Stimulated activated CD8-positive, alpha-beta memory T cell treated with anti-CD3 and anti-CD28 coated beads, Interleukin-7, amount 100 ng/mL, for 48 hours (primary cell): ENCODE measurements at places on chromosomes 7 and 10.

DNA sequence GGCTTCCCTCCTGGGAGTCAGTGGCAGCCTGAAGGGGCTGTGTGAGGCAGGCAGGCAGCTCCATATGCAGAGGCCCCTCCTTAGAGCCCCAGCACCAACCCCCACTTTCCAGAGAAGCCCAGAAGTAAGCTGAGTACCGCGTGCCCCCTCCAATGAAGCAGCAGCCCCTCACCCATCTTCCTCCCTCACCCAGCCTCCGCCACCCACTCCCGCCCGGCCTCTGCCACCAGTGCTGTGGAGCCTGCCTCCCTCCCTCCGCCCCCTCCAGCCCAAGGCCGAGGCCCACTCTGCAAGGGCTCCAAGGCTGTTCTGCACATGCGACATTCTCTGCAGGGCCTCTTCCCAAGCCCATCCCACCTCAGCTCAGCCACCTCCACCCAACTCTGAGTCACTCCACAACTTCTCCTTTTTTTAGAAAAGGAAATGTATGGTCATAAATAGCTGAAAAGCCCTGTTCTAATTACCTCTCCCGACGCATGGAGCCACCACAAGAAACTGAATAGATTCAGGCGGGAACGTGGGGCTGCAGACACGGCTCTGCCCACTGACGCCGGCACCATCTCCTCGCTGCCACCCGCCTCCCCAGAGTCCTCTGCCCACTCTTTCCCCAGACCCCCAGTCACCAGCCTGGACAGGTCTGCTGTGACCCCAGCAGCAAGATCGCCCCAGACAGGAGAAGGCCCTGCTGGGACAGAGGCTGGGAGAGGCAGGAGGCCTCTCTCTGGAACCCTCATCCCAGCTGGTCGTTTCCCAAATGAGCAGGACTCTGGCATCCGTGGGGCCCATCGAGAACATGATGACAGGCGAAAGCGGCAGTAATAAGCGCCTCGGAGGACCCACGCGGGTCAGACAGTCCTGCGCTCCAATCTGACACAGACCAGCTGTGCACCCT lies 213.9 kb downstream of the MAD1L1 start:
- DNase-seq, result no peak

GRCh38 chr7:94658826-94659225 lies 2.9 kb upstream of the SGCE start:
- DNase-seq, result no peak

DNA sequence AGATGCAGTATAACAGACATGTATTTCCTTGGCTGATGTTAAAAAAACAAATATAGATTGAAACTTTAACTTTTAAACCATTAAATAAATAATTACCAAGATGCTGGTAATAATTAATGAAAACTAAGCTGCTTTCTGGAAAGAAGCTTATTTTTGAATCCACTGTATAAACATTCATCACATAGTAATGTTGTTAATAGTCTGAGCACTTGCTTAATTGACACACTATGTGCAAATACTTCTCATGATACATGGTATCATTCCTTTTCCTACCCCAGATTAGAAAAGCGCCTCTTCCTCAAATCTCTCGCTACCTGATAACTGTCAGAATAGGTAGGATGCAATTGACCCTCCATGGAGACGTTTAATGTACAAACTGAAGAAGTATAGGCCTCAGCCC lies 15.0 kb upstream of the COL28A1 start:
- DNase-seq, result no peak

DNA sequence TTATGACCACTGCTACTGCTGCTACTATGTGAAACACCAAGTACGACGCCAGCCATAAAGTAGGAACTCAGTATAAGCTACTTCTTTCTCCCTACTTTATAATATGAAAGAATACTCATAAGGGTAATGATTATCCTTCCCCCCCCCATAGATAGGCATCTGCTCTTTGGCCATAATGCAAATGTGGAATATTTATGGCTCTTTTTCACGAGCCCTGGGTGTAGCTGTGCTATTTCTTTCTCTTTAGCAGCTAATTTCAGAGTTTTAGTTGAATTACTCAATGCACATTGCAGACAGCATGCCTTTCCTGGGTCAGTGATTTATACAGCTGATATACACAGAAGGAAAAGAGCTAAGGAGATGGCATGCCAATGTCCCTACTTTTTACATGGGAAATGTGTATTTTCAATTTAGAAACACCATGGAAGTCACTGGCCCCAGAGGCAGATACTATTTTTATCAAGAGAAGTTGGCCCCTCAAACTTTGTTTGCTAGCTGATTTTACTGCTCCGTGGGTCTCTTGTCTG lies 234.1 kb upstream of the KIAA1217 start:
- no peak for DNase-seq

DNA sequence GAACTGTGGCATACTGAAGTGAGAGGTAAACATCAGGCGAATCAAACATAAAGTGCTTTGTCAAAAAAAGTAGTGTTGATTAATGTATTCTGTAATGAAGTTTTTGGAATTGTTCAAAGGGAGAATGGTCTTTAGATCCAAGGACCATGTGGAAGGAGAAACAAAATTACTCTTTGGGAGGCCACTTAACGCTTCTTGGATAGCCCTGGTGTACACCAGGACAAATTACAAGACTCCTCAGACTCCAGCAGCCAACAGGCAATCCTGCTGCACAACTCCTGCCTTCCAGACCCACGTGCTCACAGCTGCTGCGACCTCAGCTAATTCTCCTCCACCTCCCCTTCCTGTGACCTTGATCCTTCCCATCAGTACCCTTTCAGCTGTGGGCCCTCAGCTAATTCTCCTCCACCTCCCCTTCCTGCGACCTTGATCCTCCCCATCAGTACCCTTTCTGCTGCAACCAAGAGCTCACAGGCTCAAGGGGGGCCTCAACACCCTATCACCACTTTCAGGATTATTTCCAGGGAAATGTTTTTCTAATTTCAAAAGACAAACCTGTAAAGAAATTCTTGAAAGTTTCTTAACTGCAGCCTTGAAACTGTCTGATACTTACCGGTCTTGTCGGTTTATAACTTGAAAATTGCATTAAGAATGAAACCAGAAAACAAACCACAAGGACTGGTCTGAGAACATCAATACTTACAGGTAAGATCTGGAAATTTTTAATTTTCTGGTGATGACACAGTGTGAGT lies 29.7 kb upstream of the DDC start:
- no peak for DNase-seq

GRCh38 chr10:71722849-71723248 lies 3.3 kb upstream of the C10orf105 start:
- no peak for DNase-seq

DNA sequence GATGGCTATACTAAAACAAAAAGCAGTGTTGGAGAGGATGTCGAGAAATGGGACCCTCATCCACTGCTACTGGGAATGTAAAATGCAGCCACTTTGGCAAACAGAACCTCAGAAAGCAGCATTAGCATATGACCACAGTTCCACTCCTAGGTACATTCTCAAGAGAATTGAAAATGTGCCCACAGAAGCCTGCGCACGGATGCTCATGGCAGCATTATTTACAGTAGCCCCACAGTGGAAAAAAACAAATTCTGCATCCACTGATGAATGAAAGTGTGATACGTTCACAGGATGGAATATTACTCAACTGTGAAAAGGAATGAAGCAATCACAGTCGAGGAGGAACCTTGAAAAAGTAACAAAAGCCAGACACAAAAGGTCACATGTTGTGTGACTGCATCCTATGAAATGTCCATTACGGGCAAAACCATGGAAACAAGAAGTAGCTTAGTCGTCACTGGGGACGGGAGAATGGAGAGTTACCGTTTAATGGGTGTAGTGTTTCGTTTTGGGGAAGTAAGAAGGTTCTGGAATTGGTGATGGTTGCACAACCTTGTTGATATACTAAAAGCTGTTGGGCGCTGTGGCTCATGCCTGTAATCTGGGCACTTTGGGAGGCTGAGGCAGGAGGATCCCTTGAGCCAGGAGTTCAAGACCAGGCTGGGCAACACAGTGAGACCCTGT lies 2.5 kb upstream of the UPK3B start:
- DNase-seq, result no peak

GRCh38 chr7:106257752-106258151 lies 27.0 kb downstream of the NAMPT start:
- no peak for DNase-seq

GRCh38 chr7:47893238-47893637 lies 55.0 kb downstream of the PKD1L1 start:
- DNase-seq, result no peak

DNA sequence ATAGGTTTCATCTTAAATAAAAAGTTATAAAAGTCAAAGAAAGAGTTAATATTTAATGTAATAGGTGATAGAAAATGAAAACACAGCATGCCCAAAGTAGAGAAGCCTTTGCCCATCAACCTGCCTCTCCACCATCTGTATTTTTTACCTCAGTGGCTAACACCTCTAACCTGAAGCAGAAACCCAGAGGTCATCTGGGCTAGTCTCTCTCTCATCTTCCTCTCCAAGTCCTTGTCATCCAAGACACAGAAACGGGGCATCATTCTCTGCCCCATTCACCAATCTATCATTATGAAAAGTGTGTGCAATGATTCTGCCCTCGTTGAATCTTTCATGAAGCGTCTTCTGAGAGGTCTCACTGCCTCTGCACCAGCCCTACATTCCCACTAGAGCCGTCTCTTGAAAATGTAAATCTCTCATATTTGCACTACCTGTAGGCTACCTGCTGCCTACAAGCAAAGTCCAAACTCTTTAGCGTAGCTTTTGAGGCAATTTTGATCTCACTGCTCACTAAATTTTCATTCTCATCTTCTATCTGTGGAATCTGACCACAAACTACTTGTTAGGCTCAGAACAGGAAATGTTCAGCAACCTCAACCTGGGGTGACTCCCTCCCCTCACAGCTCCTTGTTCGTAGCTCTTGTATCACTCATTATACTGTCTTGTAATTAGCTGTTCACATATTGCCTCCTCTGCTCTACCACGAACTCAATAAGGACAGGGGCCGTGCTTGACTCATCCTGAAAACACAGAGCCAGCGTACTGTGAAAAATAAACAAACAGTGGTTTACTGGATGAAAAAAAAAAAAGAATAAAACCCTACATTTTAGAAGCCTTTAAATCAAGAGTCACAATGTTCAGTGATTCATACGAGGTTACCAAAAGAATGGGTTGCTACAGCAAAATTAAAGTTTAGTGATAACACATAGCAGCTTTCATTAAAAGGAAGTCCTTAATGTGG lies 83.1 kb downstream of the CTNNA3 start:
- DNase-seq, result peak; percentile 26

DNA sequence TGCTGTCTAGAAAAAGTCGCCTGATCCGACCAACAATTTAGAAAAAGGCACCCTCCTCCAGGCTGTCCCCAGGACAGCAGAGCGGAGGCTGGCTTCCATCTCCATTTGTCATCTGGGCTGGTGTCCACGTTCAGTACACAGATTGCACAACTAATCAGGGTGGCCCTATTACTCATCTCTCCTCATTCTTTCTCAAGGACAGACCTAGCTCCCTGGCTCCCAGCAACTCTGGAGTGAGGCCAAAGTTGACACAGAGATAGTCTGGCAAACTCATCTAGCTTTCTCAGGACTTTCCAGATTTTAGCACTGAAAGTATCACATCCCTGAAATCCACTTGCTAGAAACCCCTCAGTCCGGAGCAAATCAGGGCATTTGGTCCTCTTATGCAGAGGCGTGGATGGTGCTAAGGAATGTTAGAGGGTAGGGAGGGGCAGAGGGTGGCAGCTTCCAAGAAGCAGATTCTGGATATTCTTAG lies 75.1 kb downstream of the DNAH11 start:
- DNase-seq, result no peak

DNA sequence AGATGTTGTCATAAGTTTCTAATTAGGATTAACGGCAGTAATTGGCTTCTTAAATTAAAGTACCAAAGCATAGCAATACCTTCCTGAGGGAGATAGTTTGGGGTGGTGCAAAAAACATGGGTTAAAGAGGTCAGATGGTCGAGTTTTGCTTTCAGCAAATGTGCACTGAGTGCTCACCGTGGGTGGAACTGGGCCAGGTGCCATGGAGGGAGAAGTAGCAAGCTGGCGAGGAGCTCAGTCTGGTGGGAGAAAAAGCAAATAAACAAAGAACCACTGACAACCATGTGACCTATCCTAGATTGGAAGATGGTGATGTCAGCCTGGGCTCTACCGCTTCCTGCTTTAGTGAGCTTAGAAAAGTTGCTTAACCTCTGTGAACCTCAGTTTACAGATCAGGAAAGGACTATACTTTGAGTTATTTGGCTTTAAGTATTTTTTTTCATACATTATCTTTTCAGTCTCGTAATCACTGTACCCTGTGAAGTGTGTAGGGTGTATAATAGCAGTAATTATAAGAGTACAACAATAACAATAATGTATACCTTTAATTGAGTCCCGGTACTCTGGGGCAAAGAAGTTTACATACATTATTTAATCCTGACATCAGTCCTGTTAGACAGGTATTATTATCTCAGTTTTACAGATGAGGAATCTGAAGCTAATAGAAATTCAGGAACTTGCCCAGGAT lies 69.0 kb upstream of the PDCD4 start:
- no peak for DNase-seq

DNA sequence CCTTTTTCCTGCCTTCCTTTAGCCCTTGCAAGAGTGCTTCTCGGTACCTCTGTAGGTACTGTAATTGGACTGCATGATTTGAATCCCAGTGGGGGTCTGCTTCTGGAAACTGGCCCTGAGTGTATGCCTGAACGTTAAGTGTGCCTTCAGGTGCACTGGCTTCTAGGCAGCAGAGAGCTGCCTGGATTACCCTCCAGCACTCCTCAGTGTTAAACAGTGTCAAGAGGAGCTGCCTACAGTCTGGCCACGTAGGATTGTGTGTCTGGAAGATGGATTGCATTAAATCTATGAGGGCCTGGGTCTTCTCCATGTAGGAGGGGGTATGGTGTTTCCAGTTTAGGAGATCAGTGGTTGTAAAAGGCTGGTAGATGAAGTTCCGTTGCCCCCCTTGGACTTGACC lies 103.7 kb downstream of the TRIM24 start:
- DNase-seq, result no peak

DNA sequence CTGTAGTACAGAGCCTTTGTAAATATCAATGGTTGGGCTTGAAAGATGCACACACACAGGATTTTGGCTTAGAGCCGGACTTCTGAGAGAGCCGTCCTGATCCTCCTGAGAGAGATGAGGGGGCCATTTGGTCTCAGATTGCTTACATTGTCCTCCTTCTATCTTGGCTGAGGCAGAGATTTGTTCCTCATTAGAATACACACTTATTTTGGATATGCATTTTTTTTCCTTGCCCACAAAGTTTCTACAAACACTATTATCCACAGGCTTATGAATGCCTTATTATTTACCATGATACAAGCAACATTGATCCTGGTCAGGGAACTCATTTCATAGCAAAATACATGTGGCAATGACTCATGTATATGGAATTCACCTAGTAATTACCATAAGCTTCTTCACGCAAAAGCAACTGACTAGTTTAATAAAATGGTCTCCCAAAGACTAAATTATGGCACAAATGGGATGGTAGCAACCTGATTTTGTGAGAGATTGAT lies 175.3 kb downstream of the MDFIC start:
- DNase-seq, result no peak
